ENCODE measurements at places on chromosomes 3 and 15.

DNA sequence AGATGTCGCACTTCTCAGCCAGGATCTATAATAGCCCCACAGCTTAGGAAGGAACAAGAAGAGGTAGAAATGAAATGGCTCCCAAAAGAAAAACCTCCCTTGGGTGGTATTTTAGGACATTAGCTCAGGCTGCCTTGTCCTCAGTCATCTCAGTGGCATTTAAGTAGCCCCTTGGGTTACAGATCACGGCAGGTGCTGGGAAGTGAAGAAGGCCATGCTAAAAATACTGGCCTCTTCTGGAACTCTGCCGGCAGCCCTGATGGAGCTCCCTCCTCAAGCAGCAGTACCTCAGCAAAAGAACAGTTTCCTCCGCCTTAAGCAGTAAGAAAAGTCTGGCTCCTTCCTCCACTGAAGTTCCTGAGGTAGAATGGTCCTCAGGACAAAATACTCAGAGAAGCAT is 7.3 kb upstream of the TPM1 start:
- DNase-seq = no peak

GRCh38 chr15:56732886-56733135 is 498 bp downstream of the ZNF280D start:
- no peak for DNase-seq

GRCh38 chr3:115790759-115791158 is 167.4 kb downstream of the GAP43 start:
- DNase-seq = peak; percentile 81

- DNase-seq = no peak
Measured at GRCh38 chr3:100221159-100221558, 39.6 kb upstream of the TBC1D23 start.

DNA sequence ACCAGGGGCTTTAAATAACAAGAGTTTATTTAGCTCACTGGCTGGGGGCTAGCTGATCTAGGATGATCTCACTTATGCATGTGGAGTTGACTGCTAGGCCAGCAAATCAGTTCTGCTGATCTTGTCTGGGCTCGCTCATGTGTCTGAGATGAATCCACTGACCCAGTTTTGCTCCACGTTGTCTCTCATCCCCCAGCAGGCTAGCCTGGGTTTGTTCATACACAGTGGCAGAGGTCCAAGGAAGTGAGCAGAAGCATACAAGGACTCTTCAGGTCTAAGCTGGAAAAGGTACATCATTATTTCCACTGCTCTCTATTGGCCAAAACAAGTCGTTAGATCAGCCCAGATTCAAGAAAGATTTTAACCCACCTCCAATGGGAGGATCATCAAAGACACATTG is 238.0 kb downstream of the PLCL2 start:
- DNase-seq = no peak

DNA sequence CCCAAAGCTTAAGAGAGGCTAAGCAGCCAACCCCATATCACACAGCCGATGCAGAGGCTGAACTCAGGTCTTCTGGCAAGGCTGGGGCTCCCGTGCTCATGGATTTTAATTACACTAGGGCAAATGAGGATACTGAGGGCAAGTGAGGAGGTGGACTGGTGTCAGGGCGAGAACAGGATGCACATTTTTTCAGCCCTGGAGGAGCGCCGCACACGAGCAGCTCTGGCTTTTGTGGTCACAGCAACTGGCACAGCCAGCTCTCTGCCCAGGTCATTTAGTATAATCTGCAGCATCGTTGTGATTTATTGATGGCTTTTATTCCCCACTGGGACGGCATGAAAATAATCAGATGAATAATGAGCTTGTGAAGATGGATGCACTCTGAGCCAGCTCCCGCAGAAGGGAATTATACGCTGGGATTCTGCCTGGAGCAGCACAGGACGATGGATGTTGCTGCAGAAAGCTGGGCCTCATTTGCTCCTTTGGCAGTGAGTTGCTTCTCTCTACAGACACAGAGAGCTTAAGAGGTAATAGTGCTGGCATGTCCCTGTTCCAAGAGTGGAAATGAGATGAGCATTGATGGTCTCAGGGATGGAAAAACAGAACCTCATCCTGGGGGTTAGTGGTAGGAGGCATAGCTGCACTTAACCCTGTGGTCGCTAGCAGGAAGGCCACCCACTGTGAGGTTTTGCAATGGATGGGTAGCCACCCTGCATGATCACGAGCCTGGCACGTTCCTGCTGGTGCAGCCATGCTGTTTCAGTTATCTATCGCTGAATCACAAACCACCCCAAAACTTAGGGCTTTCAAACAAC is 135.4 kb downstream of the UACA start:
- DNase-seq = no peak

GRCh38 chr15:99433026-99433756 is 132.6 kb upstream of the MEF2A start:
- DNase-seq = no peak

GRCh38 chr3:161156936-161157335 is 51.8 kb upstream of the B3GALNT1 start:
- DNase-seq = no peak

DNA sequence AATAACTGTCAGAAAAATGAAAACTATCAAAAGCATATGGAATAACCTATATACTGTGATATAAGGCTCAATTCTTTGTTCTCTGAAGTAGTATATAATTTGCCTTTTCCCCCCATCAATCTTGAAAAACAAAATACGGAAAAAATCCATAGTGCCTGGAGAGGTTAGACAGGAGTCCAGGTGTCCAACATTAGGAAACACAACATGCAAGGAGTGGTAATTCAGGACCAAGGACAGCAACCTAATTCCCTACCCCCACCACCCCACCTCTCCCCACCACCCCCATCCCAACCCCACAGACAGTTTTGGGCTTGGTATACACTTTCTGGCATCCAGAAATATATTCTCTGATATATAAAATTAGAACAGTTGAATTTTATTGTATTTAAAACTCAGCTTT is 55.1 kb upstream of the SLC25A26 start:
- no peak for DNase-seq

GRCh38 chr15:28099555-28100140 is 533 bp upstream of the OCA2 start:
- DNase-seq = no peak

GRCh38 chr3:157532529-157533297 is 29.5 kb upstream of the VEPH1 start:
- DNase-seq = peak; percentile 66

- DNase-seq = no peak
Measured at GRCh38 chr3:9226326-9226725, 23.1 kb downstream of the SRGAP3 start.

- peak; percentile 80 for DNase-seq
Measured at GRCh38 chr15:63870487-63871209, 36.9 kb upstream of the HERC1 start.

DNA sequence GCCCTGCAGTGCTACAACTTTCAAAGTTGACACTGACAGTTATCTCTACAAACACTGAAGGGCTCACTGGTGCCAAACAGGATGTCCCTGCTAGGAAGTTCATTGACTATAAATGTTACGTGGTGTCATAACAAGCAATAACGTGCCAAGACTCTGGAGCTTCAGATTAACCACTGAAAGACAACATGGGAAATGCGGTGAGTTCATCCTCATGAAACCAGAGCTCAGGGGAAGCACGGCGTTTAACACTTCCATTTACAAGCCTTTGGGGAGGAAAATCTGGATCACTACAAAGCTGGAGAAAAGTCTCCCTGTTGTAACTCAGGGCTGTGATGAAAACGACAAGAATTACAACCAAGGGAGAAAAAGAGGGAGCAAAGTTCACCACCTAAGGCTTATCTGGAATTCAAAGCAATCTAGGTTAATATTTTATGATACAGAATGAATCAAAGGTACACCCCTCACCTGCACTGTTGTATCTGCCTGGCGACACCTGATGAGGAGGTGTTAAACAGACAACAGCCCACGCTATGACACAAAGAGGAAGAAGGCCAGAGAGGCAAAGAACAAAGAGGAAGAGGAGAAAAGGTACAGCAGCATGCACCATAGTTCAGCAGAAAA is 27.0 kb downstream of the SHQ1 start:
- no peak for DNase-seq

- no peak for DNase-seq
Measured at GRCh38 chr3:69130689-69131088, 8.3 kb upstream of the LMOD3 start.

DNA sequence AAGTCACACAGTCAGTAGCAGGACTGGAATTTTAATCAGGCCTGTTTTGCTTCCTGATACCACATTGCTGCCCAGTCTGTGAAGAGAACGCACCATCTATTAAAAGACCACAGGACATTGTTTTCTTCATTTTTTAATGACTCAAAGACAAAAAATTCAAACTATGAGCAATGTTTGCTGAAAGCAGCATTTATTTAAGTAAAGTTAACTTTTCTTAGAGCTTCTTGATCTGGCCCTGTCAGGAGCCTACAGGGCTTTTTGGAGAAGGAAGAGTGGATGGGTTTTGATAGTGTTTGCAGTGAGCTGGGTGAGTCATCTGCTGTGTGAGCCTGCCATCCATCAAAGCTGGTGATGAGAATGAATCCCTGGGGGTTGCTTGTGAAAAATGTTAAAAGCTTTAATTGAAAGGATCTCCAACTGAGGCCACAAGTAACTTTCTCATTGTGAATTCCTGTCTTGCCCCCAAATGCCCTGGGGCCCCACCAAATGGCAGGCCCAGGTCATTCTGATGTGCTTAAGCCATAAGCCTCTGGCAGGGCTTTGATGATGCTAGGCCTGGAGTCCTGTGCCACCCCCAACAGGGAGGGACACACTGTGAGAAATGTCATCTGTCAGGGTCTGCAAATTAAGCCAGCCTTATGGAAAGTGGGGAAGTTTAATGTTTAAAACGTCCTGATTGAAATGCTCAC is 136.2 kb upstream of the PFN2 start:
- DNase-seq = peak; percentile 69

- no peak for DNase-seq
Measured at GRCh38 chr3:171676601-171677175, 133.6 kb downstream of the PLD1 start.

GRCh38 chr3:52998771-52999513 is 46.9 kb downstream of the SFMBT1 start:
- DNase-seq = no peak

GRCh38 chr15:26667222-26667988 is 105.5 kb downstream of the GABRB3 start:
- no peak for DNase-seq

DNA sequence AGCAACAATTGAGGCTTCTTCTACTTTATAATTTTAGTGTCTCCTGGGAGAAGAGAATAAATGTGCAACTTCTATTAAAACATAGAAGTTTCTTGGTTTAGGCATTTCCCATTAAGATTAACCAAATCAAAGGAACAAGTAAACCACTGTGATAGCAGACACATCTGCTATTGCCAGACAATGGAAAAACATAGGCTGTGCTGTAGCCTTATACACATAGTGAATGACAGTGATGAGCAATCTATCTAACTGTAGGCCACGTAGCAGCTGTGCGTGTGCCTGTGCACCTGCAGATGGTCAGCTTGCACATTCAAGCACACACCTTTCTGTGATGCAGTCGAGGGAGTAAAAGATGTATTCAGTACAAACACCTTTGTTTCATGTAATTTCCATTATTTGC is 32.7 kb downstream of the GNB4 start:
- no peak for DNase-seq

DNA sequence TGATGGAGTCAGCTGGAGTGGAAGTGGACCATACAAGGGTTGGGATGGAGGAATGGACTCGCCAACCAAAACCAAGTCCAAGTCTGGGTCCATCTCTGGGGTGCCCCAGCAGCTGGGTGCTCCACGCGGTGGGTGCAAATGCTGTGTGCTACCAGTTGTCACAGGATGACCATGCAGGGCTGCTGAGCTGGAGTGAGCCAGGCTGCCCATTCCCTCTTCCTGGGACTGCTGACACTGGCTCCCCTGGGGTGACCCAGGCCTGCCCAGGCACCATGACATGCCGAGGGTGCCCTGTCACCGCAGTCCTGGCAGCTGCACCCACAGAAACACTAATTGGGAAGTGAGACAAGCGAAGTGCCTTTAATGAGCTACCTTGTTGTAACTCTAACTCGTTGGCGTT is 140.2 kb downstream of the TPRA1 start:
- DNase-seq = no peak

GRCh38 chr3:43316783-43317460 is 30.6 kb downstream of the SNRK start:
- no peak for DNase-seq

GRCh38 chr3:55675478-55675877 is 188.4 kb upstream of the WNT5A start:
- no peak for DNase-seq

DNA sequence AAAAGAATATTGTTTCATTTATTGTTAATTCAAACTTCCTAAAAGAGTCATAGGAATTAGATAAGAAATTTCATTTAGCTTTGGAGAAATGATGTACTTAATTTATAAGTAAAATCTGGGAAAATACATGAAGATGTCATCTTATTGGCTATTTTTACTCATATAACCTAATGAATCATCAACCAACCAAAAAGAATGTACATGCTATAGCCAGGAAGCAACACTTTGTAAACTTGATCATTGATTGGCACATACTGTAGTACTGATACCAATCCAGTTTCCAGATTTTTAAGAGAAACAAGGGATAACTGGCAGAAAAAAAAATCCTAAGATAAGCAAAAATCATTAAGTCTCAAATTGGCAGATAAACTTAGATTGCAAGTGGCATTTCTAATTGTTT is 207.9 kb upstream of the CDIN1 start:
- DNase-seq = no peak

DNA sequence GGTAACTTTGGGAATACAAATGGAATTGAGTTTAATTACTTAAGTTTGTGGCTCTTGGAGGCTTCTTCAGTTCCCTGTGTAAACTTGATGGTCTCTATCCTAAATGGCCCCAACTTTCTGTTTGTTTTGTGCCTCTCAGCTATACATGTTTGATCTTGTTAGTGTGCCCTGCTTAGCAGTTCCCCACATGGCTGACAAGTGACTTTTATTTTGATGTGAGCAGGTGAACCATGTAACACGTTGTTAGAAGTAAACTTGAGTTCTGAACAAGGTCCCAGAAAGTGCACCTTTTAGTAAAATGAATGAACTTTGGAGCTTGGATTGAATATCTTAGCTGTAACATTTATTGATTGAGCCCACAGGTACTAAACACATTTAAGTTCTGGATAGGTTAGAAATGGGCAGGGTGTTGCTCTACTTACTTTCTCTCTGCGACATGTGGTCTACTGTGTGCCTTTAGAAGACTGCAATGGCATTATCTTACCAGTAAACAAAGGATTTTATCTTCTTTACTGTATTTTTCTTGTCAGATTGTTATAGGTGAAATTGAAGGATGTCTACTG is 4.5 kb downstream of the LSM3 start:
- no peak for DNase-seq

DNA sequence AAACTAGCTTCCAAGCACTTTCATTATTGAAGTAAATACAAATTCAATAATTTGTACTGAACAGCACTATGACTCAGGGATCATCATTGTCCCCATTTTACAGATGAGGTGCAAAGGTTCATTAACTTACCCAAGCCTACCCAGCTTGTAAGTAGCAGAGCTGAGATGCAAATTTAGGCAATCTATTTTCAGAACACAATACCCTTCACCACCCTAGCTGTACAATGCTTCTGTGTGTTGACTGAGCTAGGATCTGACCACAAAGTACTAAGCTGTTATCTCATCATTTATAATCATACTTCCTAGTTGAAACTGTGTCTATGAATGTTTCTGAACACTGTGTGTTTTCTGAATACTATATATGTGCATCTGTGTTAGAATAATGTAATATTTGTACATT is 3.2 kb upstream of the ILDR1 start:
- no peak for DNase-seq

GRCh38 chr15:96774216-96774615 is 443.7 kb downstream of the NR2F2 start:
- DNase-seq = no peak

- DNase-seq = no peak
Measured at GRCh38 chr3:196323691-196324090, 5.7 kb upstream of the DYNLT2B start.

Measured in HTR-8/SVneo (cell line).